NB4 (cell line): ENCODE measurements at places on chromosomes 4 and X.
A peak's percentile ranks its signal among the peaks of the same experiment; 100 is the strongest.

- no peak for DNase-seq
Observed at GRCh38 chr4:76811604-76812412, 86.1 kb downstream of the SOWAHB start.

GRCh38 chrX:134886002-134886596, 104.7 kb upstream of the SMIM10 start:
- peak; percentile 27 for DNase-seq

DNA sequence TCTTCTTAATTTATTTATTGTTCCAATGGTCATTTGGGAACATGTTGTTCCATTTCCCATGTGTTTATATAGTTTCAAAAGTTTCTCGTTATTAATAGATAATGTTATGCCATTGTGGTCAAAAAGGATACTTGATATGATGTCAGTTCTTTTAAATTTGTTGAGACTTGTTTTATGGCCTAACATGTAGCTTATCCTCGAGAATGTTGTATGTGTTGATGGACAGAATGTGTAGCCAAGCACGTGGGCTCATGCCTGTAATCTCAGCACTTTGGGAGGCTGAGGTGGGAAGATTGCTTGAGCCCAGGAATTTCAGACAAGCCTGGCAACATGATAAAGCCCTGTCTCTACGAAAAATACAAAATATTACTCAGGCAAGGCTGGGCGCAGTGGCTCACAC, 168.5 kb upstream of the USP38 start:
- DNase-seq = no peak

- DNase-seq = no peak
Observed at GRCh38 chr4:108851366-108851765, 88.5 kb upstream of the ETNPPL start.

DNA sequence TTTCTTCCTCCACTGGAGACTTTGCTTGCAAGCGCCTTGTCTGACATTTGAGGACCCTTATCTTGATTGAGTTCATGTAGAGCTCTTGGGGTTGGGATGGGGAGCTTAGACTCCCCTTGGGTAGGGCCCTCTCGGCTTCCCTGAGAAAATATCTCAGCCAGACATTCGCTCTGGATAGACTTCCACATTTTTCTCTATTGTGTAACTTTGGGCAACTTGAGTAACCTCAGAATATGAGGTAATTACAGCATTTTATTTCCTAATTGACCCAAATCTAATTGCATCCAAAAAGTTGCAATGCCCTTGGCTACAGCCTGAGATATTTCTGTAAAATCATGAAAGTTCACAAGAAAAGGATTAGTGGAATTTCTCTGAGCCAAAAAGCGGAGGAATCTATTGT, 102.8 kb upstream of the MXRA5 start:
- DNase-seq = no peak

- no peak for DNase-seq
Observed at GRCh38 chrX:14411326-14411725, 118.0 kb upstream of the GLRA2 start.

DNA sequence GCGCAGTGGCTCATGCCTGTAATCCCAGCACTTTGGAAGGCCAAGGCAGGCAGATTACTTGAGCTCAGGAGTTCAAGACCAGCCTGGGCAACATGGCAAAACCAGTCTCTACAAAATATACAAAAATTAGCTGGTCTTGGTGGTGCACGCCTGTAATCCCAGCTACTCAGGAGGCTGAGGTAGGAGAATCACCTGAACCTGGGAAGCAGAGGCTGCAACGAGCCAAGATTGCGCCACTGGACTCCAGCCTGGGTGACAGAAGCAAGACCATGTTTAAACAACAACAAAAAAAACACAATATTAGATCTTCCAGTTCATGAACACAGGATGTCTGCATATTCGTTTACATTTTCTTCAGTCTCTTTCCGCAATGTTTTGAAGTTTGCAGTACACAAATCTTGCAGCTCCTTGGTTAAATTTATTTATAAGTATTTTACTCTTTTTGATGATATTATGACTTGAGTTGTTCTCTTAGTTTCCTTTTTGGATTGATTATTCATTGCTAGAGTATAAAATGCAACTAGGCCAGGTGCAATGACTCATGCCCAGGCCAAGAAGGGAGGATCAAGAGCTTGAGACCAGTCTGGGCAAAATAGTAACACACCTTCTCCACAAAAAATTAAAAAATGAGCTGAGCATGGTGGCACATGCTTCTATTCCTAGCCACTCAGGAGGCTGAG, 30.4 kb upstream of the ABCG2 start:
- no peak for DNase-seq

DNA sequence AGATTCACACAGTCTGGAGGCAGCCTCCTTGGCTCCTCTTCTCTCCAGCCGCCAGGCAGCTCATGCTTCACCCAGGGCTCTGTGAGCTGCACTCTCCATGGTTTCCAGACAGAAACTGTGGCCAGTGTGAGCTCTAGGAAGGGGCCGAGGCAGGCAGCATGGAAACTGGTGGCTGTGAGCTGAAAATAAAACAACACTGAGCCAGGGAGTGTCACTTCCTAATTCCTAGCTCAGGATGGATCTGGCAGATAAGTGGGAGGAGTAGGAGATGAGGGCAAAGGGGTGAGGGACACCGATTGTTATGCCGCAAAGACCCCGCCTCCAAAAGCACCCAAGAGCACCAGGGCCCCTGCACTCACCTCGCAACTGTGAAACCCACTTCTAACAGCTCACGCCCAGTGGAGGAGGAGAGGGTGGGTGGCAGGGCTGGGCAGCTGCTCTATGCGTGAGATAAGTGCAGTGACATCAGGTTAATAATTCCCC, 69.8 kb downstream of the FHDC1 start:
- no peak for DNase-seq

DNA sequence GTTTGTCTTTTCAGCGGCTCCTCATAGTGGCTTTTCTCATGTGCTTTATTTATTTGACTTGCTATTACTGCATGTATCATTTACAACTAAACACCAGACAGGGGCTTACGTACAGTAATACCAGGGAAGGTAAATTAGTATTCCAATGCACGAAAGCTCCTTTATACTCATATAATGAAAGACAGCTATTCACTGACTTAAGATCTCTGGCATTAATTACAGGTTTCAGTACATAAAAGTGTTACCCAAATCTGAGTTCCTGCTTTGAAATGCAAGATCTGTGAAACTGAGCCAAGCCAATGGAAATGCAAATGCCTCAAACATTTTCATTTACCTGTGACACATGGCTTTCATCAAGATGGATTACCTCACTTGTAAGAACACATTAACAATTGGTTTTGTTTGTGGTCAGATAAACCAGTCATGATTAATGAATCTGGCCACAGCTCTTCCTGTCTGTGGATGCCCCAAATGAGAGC, 107.2 kb downstream of the ANAPC4 start:
- no peak for DNase-seq

GRCh38 chrX:149506349-149506748, 1.2 kb upstream of the IDS start:
- DNase-seq = no peak

DNA sequence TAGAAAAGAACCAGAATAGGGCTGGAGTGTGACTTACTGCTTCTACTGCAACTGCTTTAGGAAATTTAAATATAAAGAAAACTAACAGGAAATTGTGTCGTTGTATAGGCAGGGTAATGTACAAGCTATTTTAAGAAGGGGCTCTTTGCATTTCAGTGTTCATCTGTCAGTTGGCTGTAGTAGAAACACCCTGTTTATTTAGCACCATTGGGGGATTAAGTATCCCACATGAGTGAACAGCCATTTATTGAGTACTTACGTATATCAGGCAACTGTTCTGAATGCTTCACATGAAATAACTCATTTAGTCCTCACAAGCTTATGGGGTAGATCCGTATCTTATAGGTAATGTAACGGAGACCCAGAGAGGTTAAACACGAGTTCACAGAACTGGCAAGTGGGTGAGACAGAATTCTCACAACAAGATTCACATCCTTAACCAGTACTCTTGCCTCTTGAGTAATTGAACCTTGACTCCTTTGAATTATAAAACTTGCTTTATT, 23.9 kb downstream of the STIM2 start:
- DNase-seq = no peak

DNA sequence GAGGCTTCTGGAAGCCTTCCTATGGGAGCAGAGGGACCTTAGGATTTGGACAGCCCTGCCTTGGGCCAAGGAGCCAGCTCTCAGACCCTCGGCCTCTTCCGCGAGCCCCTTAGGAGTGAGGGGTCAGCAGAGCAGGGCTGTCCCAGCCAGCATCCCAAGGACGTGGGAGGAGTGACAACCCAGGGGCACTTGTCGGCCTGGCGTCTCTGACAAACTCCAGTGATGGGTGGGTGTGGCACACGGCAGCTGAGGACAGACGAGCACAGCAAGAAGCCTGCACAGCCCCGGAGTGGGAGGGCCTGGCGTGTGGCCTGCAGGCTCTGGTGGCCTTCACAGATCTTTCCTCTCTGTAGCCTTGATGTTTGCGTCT, 11.6 kb upstream of the TNIP2 start:
- no peak for DNase-seq

DNA sequence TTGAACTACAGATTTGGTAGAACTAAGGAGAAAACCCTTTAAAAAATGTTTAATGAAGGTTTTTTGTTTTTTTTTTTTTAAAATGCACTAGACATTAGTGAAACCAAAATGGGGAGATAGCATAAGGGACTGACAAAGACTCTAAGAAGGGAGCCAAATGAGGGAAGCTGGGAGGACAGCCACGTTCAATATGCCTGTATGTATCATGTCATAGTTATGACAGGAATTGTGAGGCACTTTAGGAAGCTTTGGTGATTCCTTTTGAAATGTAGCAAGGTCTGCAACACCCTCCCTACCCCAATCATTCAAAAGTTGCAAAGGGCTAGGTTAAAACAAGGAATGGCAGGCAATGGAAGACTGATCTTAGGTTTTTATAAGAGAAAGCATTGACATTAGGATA, 526.0 kb downstream of the TLL1 start:
- DNase-seq = no peak

- peak; percentile 93 for DNase-seq
Observed at GRCh38 chr4:105060628-105061027, 86.0 kb upstream of the TET2 start.

- DNase-seq = no peak
Observed at GRCh38 chrX:14491689-14492088, 37.6 kb upstream of the GLRA2 start.

DNA sequence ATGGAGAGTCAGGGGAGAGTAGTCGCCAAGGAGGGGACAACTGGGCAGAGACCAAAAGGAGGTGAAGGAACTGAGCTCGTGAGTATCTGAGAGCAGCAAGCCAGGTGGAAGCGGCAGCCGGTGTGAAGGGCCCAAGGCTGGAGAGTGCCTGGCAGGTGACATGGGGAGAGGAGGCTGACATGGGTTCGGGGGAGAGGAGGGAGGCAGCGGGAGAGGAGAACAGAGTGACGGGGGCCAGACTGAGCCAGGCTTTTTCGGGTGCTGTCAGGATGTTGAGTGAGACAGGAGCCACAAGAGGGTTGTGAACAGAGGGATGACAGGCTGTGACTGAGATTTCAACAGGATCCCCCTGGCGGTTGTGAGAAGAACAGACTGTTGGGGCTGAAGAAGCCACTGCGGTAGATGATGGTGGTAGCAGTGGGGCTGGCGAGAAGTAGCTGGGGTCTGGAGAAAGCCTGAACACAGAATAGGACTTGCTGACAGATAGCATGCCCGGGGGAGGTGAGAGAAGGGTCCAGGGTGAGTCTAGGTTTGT, 5.7 kb downstream of the ELK1 start:
- DNase-seq = peak; percentile 28

GRCh38 chr4:25767877-25768725, 94.7 kb downstream of the SEL1L3 start:
- DNase-seq = peak; percentile 77

- DNase-seq = no peak
Observed at GRCh38 chr4:124868495-124868894, 156.0 kb upstream of the ANKRD50 start.

- peak; percentile 45 for DNase-seq
Observed at GRCh38 chr4:123553279-123553678, 156.7 kb downstream of the SPRY1 start.

DNA sequence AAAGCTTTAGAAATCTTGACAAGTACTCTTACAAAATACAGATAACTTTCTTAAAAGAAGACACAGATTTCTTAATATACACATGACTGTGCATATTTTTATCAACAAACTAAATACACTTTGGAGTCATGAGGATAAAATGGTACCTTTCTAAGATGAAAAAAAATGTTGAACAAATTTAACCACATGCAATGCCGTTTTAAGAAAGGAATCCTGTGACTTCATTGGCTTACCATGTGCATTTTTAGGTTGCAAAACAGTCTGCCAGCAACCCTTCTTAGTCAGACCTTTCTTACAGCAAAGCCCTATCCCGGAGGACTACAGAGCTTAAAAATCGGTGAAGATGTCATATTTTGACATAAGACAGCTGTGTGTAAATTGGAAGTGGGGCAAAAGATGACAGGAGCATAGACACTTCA, 51.7 kb downstream of the GASK1B start:
- no peak for DNase-seq

GRCh38 chr4:10861036-10861435, 176.5 kb upstream of the CLNK start:
- DNase-seq = no peak

GRCh38 chrX:133415276-133416105, at the start of gene GPC4:
TSS of gene GPC4 (minus strand) at chrX:133415489. CDS start at chrX:133414965, 524 bp downstream.
- no peak for DNase-seq

- DNase-seq = no peak
Observed at GRCh38 chrX:136814847-136815750, 34.4 kb upstream of the ARHGEF6 start.

DNA sequence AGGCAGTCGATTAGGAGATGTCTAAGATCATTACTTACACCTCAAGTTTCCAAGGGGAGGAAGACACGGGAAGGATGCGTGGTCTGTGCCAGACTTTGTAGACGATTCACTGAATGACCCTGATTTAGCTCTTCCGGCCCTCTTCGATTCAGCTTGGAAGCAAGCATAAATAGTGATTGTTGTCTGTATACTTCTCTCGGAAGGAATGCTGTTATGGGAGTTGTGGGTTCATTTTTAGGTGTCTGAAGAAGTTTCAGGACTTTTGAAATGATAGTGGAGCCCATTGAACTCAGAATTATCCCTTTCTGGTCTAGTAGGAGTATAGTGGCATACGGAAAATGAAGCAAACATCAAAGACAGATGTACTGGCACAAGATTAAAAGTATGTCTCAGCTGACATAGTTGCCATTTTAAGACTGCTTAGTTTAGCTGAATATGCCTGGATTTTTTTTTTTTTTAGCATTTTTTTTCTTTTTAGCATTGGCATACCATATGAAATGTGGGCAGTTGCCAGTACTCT, 1.0 kb upstream of the ANKRD17 start:
- DNase-seq = peak; percentile 34

DNA sequence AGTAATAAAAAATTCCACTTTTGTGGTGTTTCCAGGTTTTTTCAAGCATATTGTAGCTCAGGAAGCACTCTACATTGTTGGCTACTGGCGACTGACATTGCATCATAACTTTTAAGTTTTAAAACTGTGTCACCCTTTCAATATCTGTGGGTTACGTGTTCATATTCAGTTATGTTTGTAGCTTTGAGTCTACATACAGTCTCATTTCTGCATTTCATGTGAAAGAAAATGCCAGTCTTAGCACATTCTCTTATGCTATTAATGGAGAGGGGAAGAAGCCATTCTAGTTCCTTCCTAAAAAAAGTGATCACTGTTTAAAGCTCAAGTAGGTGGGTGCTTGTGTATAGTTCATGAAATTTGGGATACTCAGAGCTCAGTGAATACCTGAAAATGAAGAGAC, 38.1 kb downstream of the DIAPH2 start:
- peak; percentile 2 for DNase-seq

GRCh38 chr4:21890231-21890630, 58.3 kb downstream of the KCNIP4 start:
- DNase-seq = no peak

- DNase-seq = no peak
Observed at GRCh38 chrX:25213611-25214010, 197.8 kb upstream of the ARX start.

GRCh38 chrX:41596596-41596995, 92.2 kb upstream of the GPR34 start:
- no peak for DNase-seq
